ENCODE measurements at places on chromosomes 16 and 17. TPM values are rescaled to one million over a fixed set of nuclear protein-coding genes. Genes with fewer than 3 reads are reported as not detected.

The ABCA9 gene
- polyA plus RNA-seq: 2.2 TPM

The CHRNE gene
- polyA plus RNA-seq: 2.8 TPM

The ESRP2 gene
- 40.0 TPM for polyA plus RNA-seq

The SMIM5 gene
- 13.3 TPM for polyA plus RNA-seq

The NPIPA5 gene
- 2.2 TPM for polyA plus RNA-seq

The CDH5 gene
- polyA plus RNA-seq: 66.3 TPM

The MBTD1 gene
- 61.2 TPM for polyA plus RNA-seq

The ALG1 gene
- 24.9 TPM for polyA plus RNA-seq

The EMP2 gene
- 22.7 TPM for polyA plus RNA-seq

The KRTAP4-11 gene
- polyA plus RNA-seq: not detected

The LPO gene
- 0.18 TPM for polyA plus RNA-seq

The IRX6 gene
- 7.9 TPM for polyA plus RNA-seq

The P2RX1 gene
- polyA plus RNA-seq: 1.4 TPM

The GLIS2 gene
- polyA plus RNA-seq: 46.0 TPM

The SMG1 gene
- polyA plus RNA-seq: 71.6 TPM

The TEDC2 gene
- 8.5 TPM for polyA plus RNA-seq

The TEX14 gene
- 0.70 TPM for polyA plus RNA-seq

The NPIPA2 gene
- not detected for polyA plus RNA-seq

The CHST4 gene
- polyA plus RNA-seq: 0.26 TPM

The ZC3H18 gene
- 40.5 TPM for polyA plus RNA-seq

The CLEC18A gene
- polyA plus RNA-seq: 73.5 TPM

The NACA2 gene
- 1.7 TPM for polyA plus RNA-seq

The SDR42E2 gene
- polyA plus RNA-seq: 0.08 TPM

The GFAP gene
- polyA plus RNA-seq: 0.35 TPM

The FSCN2 gene
- 2.4 TPM for polyA plus RNA-seq

The ARHGAP23 gene
- 51.3 TPM for polyA plus RNA-seq

The CEMP1 gene
- 1.8 TPM for polyA plus RNA-seq

The MPP3 gene
- 15.0 TPM for polyA plus RNA-seq

The C17orf78 gene
- polyA plus RNA-seq: 0.06 TPM

The CCL14 gene
- 23.9 TPM for polyA plus RNA-seq

The MT3 gene
- 0.84 TPM for polyA plus RNA-seq

The NT5C3B gene
- polyA plus RNA-seq: 89.9 TPM

The CDC6 gene
- polyA plus RNA-seq: 27.8 TPM

The MT1X gene
- 27.0 TPM for polyA plus RNA-seq

The RAC3 gene
- polyA plus RNA-seq: 8.3 TPM

The ATP2A1 gene
- 4.6 TPM for polyA plus RNA-seq

The GPRC5B gene
- polyA plus RNA-seq: 105 TPM

The SOX15 gene
- polyA plus RNA-seq: 2.9 TPM

The CTRB1 gene
- polyA plus RNA-seq: not detected

The MYL4 gene
- 4.5 TPM for polyA plus RNA-seq

The ASPA gene
- 31.7 TPM for polyA plus RNA-seq

The NKD1 gene
- polyA plus RNA-seq: 11.8 TPM

The DNAH17 gene
- 1.9 TPM for polyA plus RNA-seq

The MMP28 gene
- 2.1 TPM for polyA plus RNA-seq

The JPH3 gene
- polyA plus RNA-seq: 0.62 TPM

The MCRIP2 gene
- 10.2 TPM for polyA plus RNA-seq

The TMEM208 gene
- polyA plus RNA-seq: 45.8 TPM

The FOXL1 gene
- polyA plus RNA-seq: 17.8 TPM

The GAS7 gene
- 13.0 TPM for polyA plus RNA-seq

The CORO1A gene
- 8.6 TPM for polyA plus RNA-seq

The HP gene
- 0.85 TPM for polyA plus RNA-seq

The EPX gene
- polyA plus RNA-seq: 0.89 TPM

The SKAP1 gene
- 10.6 TPM for polyA plus RNA-seq

The TBC1D3E gene
- polyA plus RNA-seq: not detected

The ELMO3 gene
- 6.5 TPM for polyA plus RNA-seq

The SOX9 gene
- polyA plus RNA-seq: 19.9 TPM

The DBNDD1 gene
- polyA plus RNA-seq: 9.2 TPM

The KRT36 gene
- not detected for polyA plus RNA-seq

The NPIPA8 gene
- 2.8 TPM for polyA plus RNA-seq

Measured in renal cortex interstitium (tissue), 15 donors.